ENCODE measurements at places on chromosomes 16 and 17. TPM values are rescaled to one million over a fixed set of nuclear protein-coding genes. Genes with fewer than 3 reads are reported as not detected.

DNA sequence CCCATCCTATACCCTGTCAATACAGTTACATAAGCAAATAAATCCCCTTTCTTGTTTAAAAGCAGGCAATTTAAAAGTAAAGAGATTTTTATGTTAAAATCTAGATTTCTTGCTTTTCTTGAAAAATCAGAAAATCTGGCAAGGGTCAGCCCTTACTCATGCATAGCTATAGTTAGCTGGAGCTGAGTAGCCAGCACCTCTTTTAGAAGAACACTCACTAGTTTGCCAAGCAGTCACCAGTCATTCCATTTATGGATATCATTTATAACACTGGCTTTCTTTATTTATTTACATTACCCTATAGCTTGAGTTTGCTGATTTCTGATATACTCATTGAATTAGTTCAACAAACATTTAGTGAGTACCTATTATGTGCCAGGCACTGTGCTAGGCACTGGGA lies 45.7 kb downstream of the NXPH3 start:
- peaks cover under 1% of the 10 kb centered on the region for H3K4me1 ChIP-seq
- no peak overlapping the region for H3K27ac ChIP-seq
- H3K27me3 ChIP-seq, result no peaks in the 10 kb centered on the region
- no peak for DNase-seq
- H3K4me3 ChIP-seq, result no peak overlapping the region

The SOST gene
- total RNA-seq, result not detected

DNA sequence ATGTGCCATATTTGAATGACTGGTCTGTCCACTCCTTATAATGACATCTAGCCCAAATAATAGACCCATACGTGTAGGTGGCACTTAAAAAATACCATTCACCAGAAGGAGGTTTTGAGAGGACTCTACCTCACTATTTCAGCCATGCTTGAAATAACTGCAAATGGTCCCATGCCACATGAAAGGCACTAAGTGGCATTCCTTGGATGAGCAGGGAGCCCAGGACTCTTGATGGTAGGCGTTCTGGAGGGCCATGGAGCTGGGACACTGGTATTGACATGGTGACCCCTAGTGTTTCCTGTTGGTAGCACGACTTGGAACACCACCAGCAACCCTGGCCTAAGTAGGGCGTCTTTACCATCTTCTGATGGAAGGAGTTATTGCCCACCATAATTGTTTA lies 148.7 kb upstream of the ZFHX3 start:
- H3K27ac ChIP-seq, result no peak overlapping the region
- H3K4me3 ChIP-seq, result no peak overlapping the region
- H3K36me3 ChIP-seq, result no peaks in the 10 kb centered on the region
- DNase-seq, result peak; percentile 63
- H3K27me3 ChIP-seq, result no peaks in the 10 kb centered on the region

The SLC12A3 gene
- not detected for total RNA-seq

DNA sequence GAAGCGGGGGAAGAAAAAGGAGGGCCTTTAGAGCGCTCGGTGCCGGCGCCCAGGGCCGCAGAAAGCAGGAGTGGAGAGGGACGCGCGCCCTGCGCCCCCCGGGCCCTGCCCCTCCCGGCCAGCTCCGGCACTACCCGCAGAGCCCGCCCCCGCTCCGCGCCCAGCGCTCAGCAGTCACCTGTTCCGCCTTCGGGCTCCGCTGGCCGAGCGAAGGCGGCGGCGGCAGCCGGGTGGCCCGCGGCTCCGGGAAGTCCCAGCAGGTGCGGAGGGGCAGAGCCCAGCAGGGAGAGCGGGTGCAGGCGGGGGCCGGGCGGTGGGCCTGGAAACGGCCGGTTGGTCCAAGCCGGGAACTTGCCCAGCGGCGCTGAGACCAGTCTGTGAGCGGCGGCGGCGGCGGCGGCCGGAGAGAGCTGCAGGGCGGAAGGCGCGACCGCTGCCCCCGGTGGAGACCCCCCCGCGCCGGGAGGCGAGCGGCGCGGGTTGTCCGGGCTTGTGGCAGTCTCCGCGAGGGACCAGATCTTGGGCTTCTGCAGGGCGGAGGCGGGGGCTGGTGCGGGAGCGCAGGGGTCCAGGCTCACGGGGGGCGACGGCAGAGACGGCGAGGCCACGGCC lies 2.2 kb downstream of the IRX3 start:
- H3K36me3 ChIP-seq, result no peaks in the 10 kb centered on the region
- no peak overlapping the region for H3K4me3 ChIP-seq
- no peak for DNase-seq
- H3K27me3 ChIP-seq, result peaks cover 17% of the 10 kb centered on the region
- no peak overlapping the region for H3K27ac ChIP-seq
- H3K4me1 ChIP-seq, result no peaks in the 10 kb centered on the region

DNA sequence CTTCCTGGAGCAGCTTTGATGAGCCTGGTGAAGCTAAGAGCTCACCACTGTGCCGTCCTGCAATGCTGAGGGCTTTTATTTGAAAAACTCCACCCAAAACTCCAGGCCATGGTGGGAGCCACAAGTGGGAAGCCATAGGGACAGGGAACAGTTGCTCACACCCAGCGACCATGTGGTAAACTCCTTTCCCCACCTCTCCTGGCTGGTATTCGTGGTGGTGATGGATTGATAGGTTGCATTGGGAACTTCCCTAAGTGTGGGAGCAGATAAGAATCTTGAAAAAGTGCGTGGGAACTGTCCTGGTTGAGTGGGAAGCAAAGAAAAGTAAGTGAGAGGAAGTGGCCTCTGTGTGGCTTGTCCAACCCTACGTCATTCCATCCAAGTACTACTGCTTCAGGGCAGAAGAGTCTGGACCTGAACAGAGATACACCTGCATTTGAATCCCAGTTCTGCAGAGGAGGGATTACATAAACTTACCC lies at the start of gene CCL1:
Gene CCL1 (minus strand): TSS at position 51 of the 479 bp plus-strand sequence. CDS start 72 bp downstream, outside the sequence.
- no peaks in the 10 kb centered on the region for H3K36me3 ChIP-seq
- H3K27ac ChIP-seq, result no peak within 1 kb of the TSS
- no peaks in the 10 kb centered on the region for H3K27me3 ChIP-seq
- DNase-seq, result no peak
- no peak within 1 kb of the TSS for H3K4me3 ChIP-seq

DNA sequence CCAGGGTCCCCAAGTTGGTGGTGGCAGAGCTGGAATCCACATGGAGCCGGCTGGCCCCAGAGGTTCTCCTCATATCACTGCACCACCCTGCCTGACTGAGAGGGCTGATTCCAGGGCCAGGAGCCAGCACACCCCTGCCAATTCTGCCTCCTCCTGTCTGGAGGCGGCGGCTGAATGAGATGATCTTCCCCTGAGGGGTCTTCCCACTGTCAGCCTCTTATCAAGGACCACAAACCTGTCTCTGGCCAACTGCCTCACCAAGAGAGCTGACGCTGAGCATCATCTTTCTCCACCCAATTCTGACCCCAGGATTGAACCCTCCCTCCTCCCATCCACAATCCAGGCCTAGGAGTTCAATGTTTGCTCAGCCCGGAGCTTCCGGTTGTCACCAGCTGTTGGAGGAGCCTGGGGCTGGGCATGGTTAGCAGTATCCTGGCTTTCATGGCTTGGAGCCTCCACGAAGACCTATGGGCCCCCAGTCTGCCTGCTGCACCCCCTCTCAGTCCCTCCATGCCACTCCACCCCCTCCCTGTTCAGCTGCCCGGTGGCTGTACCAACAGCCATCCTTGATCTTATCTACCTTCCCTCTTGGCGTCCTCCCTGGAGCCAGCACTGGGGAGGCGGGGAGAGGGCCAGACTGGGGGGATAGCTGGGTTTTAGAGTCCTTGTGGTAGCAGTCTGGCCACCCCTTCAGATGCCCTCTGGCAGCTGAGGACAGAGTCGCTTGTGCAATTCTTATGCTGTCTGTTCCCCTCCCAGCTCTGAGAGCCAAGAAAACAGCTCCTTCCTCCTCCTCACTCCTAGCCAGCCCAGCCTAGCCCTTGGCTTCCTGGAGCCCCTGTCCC lies 25.6 kb downstream of the ABCC3 start:
- DNase-seq, result no peak
- no peaks in the 10 kb centered on the region for H3K4me1 ChIP-seq
- H3K36me3 ChIP-seq, result no peaks in the 10 kb centered on the region
- no peaks in the 10 kb centered on the region for H3K27me3 ChIP-seq

DNA sequence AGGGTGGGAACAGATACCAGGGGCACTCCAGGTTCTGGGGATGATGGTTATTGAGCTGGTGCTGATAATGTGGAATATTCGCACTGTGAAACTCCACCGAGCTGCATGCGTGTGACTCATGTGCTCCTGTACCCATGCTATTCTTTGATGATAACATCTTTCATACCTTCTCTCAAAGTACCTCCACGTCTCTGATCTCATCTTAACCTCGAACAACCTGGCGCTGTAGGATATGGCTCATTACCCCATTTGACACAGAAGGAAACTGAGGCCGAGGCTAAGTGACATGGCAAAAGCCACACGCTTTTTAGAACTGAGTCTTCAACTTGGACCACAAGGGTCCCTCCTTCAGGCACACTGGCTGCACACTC lies 30.2 kb upstream of the MRPS23 start:
- H3K4me1 ChIP-seq, result peaks cover 28% of the 10 kb centered on the region
- DNase-seq, result no peak
- H3K4me3 ChIP-seq, result no peak overlapping the region
- H3K27ac ChIP-seq, result peak overlapping the region; percentile 69
- no peaks in the 10 kb centered on the region for H3K27me3 ChIP-seq

The LRRC36 gene
- not detected for total RNA-seq

DNA sequence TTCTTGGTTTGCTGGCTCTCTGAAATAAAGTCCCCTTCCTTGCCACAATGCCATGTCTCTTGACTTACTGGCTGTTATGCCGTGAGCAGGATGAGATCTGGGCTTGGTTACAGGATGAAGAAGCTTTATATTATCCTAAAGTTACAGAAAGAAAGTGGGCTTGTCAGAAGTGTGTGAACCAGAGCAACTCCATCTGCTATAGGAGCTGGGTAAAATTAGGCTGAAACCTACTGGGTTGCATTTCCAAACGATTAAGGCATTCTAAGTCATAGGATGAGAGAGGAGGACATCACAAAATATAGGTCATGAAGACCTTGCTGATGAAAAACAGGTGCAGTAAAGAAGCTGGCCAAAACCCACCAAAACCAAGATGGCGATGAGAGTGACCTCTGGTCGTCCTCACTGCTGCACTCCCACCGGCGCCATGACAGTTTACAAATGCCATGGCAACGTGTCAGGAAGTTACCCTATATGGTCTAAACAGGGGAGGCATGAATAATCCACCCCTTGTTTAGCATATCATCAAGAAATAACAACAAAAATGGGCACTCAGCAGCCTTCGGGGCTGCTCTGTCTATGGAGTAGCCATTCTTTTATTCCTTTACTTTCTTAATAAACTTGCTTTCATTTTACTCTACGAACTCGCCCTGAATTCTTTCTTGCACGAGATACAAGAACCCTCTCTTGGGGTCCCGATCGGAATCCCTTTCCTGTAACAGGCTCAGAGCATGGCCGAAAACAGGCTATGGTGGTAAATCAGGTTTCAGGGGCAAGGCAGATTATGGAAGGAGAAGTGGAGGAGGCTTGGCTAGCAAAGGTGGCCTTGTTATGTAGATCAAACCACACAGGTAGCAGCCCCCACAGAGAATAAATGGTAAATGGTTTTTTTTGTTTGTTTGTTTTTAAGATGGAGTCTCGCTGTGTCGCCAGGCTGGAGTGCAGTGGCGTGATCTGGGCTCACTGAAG lies 81.3 kb upstream of the C16orf82 start:
- no peak overlapping the region for H3K27ac ChIP-seq
- no peaks in the 10 kb centered on the region for H3K4me1 ChIP-seq
- H3K4me3 ChIP-seq, result no peak overlapping the region
- no peak for DNase-seq
- H3K27me3 ChIP-seq, result no peaks in the 10 kb centered on the region
- H3K36me3 ChIP-seq, result no peaks in the 10 kb centered on the region

DNA sequence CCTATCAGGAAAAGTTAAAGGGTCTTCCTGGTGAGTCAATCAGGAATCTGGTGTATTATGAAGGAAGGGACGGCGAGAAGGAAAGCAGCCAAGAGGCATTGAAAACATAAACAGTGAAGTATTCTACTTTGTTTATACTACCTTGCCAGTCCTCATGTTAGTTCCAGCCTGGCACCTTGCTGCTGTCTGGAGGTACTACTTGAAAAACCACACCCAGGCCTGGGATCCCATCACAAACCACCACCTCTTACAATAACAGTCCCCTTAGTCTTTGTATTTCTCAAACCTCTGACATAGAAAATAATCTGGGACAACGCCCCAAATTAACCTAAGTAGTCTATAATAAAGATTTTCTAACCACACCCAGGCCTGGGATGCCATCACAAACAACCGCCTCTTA lies 676.7 kb upstream of the SOX9 start:
- DNase-seq, result no peak
- H3K36me3 ChIP-seq, result no peaks in the 10 kb centered on the region
- H3K4me1 ChIP-seq, result no peaks in the 10 kb centered on the region
- H3K27ac ChIP-seq, result no peak overlapping the region
- no peak overlapping the region for H3K4me3 ChIP-seq

GRCh38 chr16:85040685-85041084 lies 13.1 kb downstream of the KIAA0513 start:
- no peaks in the 10 kb centered on the region for H3K27me3 ChIP-seq
- no peak for DNase-seq
- H3K4me1 ChIP-seq, result no peaks in the 10 kb centered on the region
- no peaks in the 10 kb centered on the region for H3K36me3 ChIP-seq
